Ecto neural progenitor cell (in vitro differentiated cells): ENCODE measurements at places on chromosomes 6 and 20.

DNA sequence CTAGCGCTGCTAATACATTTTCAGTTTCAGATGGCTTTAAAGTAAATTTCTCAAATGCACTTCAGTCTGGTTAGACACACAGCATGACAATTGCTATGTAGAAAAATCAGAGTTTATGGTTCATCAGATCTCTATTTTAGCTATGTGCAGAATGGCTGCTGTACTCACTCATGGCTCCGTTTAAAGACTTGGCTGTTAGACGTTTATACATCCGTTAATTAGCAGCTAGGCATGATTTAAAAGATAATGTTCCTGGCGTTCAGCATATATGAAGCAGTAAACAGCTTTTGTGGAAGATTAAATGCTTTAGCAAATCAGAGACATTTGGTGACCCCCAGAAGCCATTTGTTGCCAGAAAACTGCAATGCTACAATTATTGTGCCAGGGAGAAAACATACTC is 350.0 kb upstream of the MANEA start:
- DNase-seq = no peak

GRCh38 chr20:44185574-44185973 is 1.4 kb downstream of the JPH2 start:
- DNase-seq = no peak

- no peak for DNase-seq
Measured at GRCh38 chr20:14691994-14692393, 354.6 kb upstream of the FLRT3 start.

- DNase-seq = no peak
Measured at GRCh38 chr6:16690608-16691142, 70.6 kb downstream of the ATXN1 start.

DNA sequence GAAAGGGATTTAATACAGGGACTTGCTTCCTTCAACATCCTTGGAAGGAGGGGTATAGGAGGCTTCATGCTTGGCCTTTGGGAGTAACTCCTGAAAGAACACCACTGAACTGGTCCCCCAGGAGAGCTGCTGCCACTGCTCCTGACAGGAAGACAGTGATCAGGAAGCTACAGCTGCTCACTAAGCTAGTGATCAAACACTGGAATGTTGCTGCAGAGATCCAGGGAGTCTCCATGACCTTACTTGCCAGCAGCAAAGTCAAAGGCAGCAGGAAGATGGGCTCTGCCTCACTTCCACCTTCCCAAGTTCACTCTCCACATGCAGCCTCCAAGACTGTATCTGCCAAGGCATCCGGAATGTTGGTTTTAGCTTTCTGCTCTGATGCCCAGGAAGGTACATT is 31.8 kb downstream of the PIM1 start:
- DNase-seq = no peak

- no peak for DNase-seq
Measured at GRCh38 chr6:157880534-157880933, 57.5 kb downstream of the SNX9 start.

- DNase-seq = no peak
Measured at GRCh38 chr6:53095716-53096115, 30.5 kb downstream of the FBXO9 start.

- no peak for DNase-seq
Measured at GRCh38 chr6:107767637-107768036, 56.5 kb downstream of the SCML4 start.

- no peak for DNase-seq
Measured at GRCh38 chr6:33075208-33075567, 602 bp upstream of the HLA-DPB1 start.

DNA sequence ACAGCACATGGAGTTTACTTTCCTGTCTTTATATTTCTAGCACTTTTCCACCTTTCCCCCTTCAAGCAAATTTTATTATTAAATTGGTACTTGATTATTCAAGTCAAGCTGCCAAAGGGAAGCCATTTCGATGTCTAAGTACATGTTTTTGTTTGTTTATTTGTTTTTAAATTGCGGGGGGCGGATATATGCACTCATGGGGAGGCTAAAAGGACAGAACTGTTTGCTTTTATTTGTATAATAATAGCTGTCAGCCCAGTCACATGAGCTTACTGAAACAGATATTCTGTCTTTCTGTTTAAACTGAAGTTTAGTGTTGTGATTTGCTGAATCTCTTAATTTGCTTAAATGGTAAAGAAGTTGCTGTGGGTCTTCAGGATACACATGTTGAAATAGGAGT is 49.6 kb upstream of the PLCG1 start:
- no peak for DNase-seq

- DNase-seq = no peak
Measured at GRCh38 chr6:37160922-37161778, 8.8 kb upstream of the PIM1 start.

DNA sequence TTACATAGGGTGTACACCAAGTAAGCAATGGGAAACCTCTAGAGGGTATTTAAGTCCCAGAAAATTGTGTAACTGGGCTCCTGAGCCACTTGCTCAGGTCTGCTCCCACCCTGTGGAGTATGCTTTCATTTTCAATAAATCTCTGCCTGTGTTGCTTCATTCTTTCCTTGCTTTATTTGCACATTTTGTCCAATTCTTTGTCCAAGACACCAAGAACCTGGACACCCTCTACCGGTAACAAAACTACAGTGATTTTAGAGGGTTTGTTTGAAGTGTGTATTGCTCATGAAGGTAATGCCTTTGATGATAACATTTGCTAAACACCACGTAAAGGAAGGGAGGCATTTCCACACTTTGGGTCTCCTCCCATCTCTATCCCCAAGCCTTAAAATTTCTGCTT is 46.2 kb downstream of the MYB start:
- DNase-seq = no peak

GRCh38 chr6:26141378-26141904 is 54.2 kb downstream of the HFE start:
- DNase-seq = peak; percentile 57

DNA sequence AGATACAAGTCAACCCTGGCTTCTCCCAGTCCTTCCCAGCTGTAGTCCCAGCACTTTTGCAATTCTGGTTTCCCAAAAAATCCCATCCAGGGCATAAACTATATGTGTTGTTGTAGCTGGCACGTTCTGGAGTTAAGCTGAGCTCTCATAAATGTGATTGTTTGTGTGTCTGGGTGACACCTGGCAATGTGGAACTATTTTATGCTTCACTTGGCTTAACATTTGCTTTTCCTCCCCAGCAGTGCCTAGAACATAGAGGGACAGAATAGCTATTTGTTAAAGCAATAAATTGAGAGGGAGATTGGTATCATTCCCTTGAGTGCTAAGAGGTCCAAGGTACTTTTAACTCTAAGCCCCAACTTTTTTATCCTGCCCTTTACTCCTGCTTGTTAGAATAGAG is 575.9 kb upstream of the NOX3 start:
- DNase-seq = no peak

- DNase-seq = no peak
Measured at GRCh38 chr6:97067045-97067444, 142.5 kb downstream of the KLHL32 start.

- no peak for DNase-seq
Measured at GRCh38 chr20:43925801-43926200, 11.1 kb downstream of the TOX2 start.

DNA sequence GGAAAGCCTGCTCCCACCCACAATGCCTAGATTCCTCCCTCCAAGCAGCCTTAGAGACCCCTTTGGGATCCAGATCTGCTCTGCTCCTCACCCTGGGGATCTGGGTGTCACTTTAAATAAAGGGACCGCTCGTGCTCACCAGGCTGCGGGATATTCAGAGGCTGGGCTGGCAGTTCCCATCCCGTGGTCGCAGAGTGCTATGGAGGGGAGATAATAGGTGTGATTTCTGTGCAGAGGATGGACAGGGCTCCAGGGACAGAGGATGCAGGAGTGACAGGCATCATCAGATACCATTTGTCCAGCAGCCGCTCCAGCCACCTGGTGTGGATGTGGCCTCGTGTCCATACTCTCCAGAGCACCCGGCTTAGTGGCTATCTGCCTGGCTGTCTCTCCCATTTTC is 415.9 kb upstream of the SULF2 start:
- no peak for DNase-seq

GRCh38 chr20:16337707-16338106 is 235.5 kb downstream of the KIF16B start:
- DNase-seq = no peak

DNA sequence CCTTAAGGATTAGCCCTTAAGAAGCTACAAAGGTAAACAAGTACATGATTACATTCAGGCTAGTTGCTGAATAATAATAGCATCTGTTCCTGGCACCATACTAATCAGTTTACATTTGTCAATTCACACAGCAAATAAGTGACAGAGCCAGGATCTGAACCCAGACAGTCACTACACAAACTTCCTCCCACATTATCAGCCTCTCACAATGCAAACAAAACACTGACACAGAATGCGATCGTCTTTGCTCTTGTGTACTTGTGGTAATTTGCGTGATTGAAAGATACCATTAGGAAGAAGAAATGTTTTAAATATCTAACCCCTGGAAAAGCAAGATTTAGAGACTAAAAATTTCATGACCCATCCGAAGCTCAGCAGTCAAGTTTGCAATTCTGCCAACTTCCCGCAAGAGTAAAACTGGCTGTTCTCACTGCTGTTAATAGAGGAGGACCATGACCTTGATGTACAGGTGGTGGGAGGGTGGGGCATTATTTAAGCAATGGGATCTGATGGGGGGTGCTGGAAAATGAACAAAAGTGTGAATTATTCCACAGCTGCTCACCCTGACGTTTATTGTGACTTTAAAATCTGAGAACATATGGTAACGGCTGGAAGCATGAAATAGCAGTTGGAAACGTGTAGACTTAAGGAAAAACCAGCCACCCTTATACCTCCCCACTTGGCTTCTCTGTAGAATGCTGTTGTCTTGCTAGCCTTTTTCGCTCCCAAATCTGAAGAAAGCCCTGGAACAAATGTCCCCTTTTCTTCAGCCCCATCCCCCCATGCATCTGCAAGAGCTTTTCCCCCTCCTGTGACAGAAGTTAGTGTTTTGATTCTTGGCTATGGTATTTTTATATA is 95.3 kb upstream of the ARMC2 start:
- no peak for DNase-seq

GRCh38 chr6:12328701-12329100 is 38.5 kb downstream of the EDN1 start:
- no peak for DNase-seq

DNA sequence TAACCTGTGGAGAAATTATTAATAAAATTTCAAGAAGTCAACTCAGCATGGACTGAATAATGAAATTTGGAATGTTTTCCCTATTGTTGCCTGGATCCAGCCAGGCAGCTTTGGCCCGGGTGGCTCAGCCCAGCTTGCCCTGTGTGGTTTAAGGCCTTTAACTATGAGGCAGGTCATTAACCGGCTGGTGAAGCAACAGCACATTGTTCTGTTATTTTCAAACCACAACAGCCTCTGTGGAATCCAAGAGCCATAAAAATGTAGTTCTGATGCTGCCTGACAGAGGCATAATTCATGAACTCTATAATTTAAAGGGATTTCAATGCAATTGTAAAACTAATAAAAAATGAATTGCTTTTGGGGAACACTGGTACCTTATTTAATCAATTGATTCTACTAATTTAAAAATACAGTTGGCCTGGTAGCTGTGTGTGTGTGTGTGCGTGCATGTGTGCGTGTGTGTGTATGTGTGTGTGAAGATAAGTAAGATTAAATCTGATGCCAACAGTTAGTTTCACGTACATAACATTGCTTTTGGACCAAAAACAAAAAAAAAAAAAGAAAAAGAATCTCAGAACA is 117.7 kb downstream of the RPS12 start:
- no peak for DNase-seq

GRCh38 chr6:112037783-112038216 is 16.1 kb upstream of the CCN6 start:
- DNase-seq = no peak

DNA sequence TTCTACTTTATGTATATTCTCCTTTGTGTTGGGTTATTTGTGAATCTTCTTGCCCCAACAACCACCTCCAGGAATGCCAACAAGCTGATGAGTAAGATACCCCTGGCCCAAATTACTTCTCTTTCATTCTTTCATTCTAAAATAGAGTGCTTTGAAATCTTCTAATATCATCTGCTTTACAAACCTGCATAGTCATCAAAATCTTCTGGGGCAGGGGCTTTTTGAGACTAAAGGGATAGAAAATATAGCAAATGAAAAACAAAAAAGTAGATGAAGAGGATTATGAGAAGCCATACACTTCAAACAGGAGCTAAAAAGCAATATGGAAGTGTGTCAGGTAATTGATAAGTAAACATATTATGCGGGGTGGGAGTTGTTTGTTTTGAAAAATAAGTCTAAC is 150.7 kb upstream of the SOX4 start:
- no peak for DNase-seq

DNA sequence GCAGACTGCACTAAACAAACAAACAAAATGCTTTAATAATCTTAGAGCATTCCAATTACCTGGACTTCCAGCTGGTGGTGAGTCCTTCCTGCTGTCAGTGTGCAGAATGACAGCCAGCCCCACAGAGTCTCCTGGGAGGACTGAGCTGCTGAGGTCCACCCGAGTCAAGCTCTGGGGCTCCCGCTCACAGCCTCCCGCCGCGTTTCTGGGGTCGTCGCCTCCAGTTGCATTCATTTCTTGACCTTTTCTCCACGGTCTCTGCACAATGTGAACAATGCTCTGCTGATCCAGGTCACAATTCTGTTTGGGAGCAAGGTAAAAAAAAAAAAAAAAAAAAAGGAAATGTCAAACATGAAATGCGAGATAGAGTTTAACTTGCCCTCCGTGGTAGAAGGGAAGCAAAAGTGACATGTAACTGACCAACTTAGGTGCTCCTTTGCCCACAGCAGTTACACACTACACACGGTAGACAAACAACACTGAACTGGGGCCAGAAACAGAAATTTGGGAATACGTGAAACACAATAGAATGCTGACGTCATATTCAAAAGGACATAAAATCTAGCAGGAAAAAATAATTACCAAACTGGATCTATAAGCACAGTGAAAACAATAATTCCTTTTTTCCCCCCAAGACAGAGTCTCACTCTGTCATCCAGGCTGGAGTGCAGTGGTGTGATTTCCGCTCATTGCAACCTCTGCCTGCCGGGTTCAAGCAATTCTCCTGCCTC is 464.9 kb downstream of the PRKN start:
- DNase-seq = no peak

DNA sequence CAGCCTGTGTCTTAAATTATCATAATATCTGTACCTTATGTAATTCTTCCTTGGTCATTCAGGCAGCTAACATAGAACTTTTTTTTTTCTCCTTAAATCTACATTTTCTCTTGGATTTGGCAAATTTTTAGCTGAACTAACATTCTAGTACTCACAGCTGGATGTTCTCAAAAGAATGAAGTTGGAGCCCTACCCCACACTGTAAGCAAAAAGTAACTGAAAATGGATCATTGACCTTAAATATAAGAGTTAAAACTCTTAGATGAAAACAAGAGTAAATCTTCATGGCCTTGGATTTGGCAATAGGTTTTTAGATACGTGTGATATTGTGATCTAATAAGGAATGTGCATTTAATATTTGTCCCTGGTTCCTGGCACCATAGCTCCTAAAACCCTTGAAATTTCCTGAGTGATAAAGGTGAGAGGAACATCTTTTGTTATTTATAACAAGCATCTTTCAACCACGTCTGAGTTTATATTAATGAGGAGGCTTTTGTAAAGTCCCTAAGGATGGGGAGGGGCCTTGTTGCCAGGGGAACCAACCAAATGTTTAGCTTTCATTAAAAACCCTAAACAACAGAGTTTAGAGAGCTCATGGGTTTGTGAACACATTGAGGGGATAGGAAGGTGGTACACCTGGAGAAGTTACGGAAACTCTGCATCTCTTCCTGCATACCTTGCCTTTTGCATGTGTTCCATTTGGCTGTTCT is 106.1 kb upstream of the ADGRF4 start:
- DNase-seq = no peak

GRCh38 chr6:23370051-23370450 is 756.0 kb upstream of the NRSN1 start:
- DNase-seq = no peak
